Camera-type eye (tissue), 1 donor: ENCODE measurements at places on chromosomes 5 and 9. TPM values are rescaled to one million over a fixed set of nuclear protein-coding genes. Genes with fewer than 3 reads are reported as not detected.

Gene FUT7
- total RNA-seq, result not detected

Gene PRLR
- total RNA-seq, result 1.9 TPM

Gene ARID3C
- not detected for total RNA-seq

Gene IFNK
- total RNA-seq, result not detected

Gene PITX1
- 31.1 TPM for total RNA-seq

Gene SLC22A4
- 4.0 TPM for total RNA-seq

Gene TXNDC8
- not detected for total RNA-seq

Gene RNF224
- total RNA-seq, result not detected

Gene OMD
- total RNA-seq, result 34.4 TPM

Gene BHMT2
- 7.5 TPM for total RNA-seq

Gene MLANA
- 27.2 TPM for total RNA-seq

Gene C8G
- not detected for total RNA-seq

Gene LIFR
- total RNA-seq, result 60.8 TPM

Gene ACTBL2
- not detected for total RNA-seq

Gene ACSL6
- 73.4 TPM for total RNA-seq

Gene PCDHB6
- 2.0 TPM for total RNA-seq

Gene SYNPO
- total RNA-seq, result 10.1 TPM

Gene DAB2IP
- 38.5 TPM for total RNA-seq

Gene RXFP3
- total RNA-seq, result 0.27 TPM

Gene FGFR4
- total RNA-seq, result 8.6 TPM

Gene CCL28
- total RNA-seq, result 13.4 TPM

Gene CA9
- 0.88 TPM for total RNA-seq

Gene BAG1
- total RNA-seq, result 104 TPM

Gene SPATA6L
- 4.7 TPM for total RNA-seq

Gene SPATA31D4
- not detected for total RNA-seq

Gene CENPK
- total RNA-seq, result 17.4 TPM

Gene FOXD4
- total RNA-seq, result 0.82 TPM

Gene STX17
- 44.3 TPM for total RNA-seq

Gene EXOC3
- 56.9 TPM for total RNA-seq

Gene EQTN
- 1.2 TPM for total RNA-seq

Gene SVEP1
- total RNA-seq, result 27.3 TPM

Gene SELENOP
- 304 TPM for total RNA-seq

Gene FBXL17
- total RNA-seq, result 36.7 TPM

Gene VCAN
- total RNA-seq, result 308 TPM

Gene AQP3
- 43.3 TPM for total RNA-seq

Gene NMUR2
- total RNA-seq, result 0.22 TPM

Gene GRM6
- total RNA-seq, result 38.8 TPM

Gene FCN2
- not detected for total RNA-seq

Gene C9orf43
- total RNA-seq, result 0.60 TPM

Gene ADGRD2
- total RNA-seq, result not detected

Gene GAS1
- 146 TPM for total RNA-seq

Gene DMRT3
- 0.22 TPM for total RNA-seq
